NCI-H2029 treated with DMSO at 0.1 percent for 48 hours (cell line): ENCODE measurements at places on chromosomes 4 and X.
A peak's percentile ranks its signal among the peaks of the same experiment; 100 is the strongest.

DNA sequence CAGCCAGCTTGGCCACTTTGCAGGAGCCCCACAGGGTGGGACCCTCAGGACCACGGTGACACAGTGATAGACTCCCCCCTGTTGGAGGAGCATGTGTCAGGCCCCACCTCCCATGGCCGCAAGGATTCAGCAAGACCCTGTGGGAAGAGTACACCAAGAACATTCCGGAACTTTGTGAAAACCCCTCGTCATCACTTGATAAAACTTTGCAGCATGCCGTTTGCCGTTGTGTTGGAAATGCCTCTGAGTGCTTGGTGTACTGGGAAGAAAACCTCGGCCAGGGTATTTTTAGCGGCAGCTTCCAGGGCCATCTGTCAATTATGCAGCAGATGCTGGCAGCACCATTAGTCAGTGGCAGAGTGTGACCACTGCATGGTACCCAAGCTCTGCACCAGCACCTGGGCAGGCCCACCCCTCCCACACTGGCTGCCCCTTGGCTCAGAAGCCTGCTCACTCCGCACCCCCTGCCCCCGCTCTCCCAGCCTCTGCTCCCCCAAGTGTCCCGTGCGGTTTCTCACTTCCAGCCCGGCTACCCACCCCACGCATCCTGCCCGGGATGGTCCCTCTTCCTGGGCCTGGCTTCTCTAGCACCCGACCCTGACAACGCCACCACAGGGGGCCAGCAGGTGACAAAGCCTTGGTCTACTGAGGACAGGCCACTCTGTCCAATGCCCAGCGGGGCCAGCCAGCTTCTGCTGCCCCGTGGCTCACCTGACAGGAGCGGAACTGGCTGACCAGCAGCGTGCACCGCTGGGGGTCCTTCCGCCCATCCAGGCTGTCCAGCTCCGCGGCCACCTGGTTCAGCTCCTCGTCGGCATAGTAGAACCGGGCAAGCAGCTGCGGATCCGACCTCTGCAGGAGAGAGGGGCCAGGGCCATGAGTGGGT, 65.0 kb downstream of the ZFYVE28 start:
- DNase-seq = no peak

- DNase-seq = peak; percentile 50
These were observed at the start of gene DCK for GRCh38 chr4:70993181-70994068. TSS of gene DCK (plus strand) at chr4:70993649. CDS start at chr4:70993836, 187 bp downstream.

GRCh38 chr4:150385606-150386005, 196.3 kb upstream of the MAB21L2 start:
- peak; percentile 15 for DNase-seq

- no peak for DNase-seq
These were observed 12.7 kb upstream of the ABLIM2 start for GRCh38 chr4:8171266-8171665.

DNA sequence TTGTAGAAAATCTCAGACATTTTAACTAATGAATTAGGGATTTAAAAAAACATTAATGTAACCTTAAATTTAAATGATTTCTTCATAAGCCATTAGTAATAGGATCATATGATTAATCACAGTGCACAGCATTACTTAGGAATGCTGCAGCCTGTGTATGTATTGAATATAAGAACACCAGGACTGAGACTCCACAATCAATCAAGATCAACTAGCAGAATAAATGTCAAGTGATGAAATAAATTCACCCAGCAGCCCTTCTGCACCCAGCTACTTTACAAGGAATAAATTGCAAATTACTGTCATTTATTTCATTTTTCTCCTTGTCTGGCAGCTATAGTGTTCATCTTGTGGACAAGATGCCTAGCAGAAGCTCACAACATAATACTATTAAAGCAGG, 46.5 kb downstream of the NEIL3 start:
- no peak for DNase-seq

GRCh38 chr4:56686537-56687231, 5.6 kb upstream of the HOPX start:
- DNase-seq = no peak

DNA sequence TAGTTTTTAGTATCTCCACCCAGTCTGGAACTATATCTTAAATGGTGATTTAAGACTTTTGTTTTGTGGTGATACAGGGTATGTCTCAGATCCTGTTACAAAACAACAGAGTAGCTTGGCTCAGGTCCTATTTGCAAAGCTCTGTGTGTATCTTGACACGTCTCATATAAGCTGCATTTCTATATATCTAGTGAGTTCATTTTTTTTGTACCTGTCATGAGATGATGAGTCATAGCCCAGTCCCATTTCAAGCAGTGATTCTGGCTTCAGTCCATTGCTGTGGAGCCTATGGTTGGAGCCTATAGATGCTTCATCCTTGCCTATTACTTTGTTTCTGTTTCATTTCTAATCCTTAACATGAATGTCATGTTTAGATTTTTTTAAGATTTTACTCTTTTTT, 23.0 kb downstream of the GRXCR1 start:
- no peak for DNase-seq

GRCh38 chr4:108168671-108169523, at the start of gene LEF1:
TSS of gene LEF1 (minus strand) at chr4:108168932. CDS start at chr4:108167767, 1,165 bp downstream.
- DNase-seq = no peak

DNA sequence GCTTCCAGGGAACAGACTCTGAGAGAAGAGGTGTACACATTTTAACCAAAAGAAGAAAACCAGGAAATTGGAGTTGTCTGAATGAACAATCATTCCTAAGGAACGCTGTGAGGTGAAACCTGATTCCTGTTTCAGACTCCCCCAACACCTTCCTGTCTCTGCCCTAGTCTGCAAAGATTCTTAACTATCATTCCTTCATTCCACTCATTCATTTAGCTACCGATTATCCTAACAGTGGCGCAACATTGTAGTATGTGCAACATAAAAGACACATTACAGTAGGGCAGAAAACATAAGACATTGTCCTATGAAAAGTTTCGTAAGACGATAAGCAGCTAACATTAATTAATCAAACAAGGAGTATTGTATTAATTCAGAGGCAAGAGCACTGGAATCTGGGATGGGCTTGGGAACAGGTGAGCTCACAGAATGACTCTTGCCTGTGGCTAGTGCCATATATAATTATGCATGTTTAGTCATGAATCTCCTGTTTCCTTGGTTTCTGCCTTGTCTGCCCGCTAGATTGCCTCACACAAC, 23.8 kb upstream of the ADH7 start:
- DNase-seq = no peak

GRCh38 chr4:16140879-16141249, 57.0 kb upstream of the PROM1 start:
- peak; percentile 71 for DNase-seq

- DNase-seq = no peak
These were observed 9.8 kb upstream of the TIGD2 start for GRCh38 chr4:89101256-89102161.

DNA sequence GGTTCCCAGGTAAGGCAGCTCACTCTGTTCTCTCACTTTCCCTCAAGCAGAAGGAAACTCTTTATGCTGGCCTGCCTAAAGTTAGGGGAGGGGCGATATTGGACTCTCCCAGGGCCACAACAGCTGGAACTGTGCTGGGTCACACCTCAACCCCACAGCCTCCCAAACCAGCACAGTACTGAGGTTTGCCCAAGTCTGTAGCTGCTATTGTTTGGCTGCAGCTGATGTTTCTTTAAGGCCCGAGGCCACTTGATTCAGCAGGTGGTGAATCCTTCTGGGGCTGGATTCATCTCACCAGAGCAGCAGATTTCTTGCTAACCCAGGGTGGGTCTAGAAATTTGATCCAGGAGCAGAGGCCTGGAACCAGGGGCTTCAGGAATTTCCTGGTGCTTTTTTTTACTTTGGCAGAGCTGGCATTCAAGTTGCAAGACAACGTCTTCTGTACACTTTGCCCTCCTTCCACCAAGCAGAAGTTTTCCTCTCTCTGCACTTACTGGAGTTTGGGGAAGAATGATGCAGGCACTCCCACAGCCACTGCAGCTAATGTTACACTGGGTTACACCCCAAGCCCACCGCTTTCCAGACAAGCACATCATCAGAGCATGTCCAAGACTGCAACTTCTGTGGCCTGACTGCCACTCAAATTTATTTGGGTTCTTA, 544.7 kb upstream of the NDST4 start:
- DNase-seq = no peak

DNA sequence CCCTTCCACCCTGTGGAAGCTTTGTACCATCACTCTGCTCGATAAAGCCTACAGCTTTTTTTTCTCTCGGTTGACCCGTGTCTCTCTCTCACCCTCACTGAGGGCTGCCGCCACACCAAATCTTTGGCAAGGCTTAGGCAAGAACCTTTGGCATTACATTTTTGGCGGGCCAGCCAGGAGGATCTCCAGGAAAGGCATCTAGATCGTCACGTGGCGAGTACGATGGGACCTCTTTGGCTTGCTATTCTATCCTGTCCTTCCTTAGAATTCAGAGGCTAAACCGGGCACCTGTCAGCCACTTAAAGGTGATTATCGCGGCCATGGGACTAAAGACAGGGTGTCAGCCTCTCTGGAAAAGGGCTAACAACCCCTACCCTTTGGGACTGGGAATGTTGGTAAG, 96.2 kb downstream of the UGT2B28 start:
- no peak for DNase-seq

DNA sequence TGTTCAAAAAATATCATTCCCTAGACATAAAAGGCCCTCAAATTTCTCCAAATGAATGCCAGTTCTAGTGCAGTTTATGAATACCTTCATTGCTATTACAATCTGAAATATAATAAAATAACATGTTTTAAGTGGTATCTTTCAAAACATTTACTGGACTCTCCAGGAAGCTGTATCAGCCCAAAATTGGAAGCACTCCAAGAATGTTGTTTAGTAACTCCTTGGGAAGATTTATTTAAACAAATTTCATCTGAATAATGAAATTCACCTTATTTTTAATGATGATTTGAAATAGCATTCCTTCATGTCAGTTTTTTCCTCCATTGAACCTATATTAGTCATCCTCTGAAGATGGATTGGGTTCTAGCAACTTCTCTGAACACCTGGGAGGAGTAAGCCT, 217.2 kb upstream of the PCDH18 start:
- DNase-seq = no peak

DNA sequence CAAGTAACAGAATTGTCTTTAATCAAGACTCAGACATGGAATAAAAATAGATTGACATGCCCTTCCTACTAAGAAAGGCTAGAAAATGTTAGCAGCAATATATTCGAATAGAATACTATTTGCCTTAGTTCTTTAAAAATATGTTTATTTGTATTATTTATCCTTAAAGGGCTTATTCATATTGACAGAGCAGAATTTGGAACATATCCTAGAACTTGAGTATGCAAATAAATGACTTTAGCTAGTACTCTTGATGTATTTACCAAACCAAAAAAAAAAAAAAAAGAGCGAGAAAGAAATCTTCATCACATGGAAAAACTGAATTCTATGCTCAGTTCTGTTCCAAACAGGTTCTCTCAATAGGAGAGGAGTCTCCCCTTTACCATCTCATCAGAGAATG, 68.9 kb upstream of the PPARGC1A start:
- DNase-seq = peak; percentile 15

DNA sequence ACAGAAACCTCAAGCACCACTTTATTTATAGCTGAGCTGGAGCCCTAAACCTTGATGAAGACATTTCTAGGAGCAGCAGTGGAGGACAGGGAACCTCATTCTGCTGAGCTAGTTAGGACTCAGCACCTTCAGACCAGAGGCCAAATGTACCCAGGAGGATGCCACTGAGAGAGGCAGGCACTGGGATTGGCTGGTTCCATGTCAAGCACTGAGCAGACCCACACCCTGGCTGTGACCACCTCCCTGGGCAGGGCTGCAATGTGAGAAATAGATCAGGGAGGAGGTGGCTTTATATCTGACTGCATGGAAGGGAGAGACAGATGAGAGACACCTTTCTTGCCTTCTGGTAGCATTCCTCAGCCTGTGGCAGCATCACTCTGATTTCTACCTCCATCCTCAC, 304.6 kb downstream of the STK32B start:
- DNase-seq = no peak

GRCh38 chr4:95728145-95728544, 111.7 kb upstream of the PDHA2 start:
- DNase-seq = no peak

DNA sequence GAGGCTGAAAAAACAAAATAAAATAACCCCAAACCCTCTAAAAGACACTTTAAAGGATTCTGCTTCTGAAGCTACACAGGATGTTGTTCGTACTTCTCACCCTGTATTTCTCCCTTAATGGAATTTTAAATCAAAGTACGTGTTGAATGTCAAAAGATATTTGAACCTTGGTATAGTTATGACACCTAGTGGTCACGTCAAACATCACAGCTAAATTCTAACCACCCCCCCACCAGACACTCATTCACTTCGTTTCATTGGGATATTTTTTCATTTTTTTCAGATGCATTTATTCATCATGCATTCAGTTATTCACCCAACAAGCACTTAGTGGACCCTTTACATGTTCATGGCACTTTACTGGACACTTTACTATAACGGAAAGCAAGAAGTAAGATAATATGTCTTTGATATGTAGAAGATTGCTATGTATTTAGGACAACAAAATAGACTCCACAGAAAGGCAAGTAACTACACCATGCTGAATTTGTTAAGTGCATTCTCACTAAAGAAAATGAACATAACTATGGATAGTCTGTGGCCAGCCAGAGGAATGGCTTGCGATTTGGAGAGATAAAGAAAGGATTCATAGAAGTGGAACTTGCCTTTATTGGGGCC, 62.5 kb upstream of the GPR174 start:
- no peak for DNase-seq

DNA sequence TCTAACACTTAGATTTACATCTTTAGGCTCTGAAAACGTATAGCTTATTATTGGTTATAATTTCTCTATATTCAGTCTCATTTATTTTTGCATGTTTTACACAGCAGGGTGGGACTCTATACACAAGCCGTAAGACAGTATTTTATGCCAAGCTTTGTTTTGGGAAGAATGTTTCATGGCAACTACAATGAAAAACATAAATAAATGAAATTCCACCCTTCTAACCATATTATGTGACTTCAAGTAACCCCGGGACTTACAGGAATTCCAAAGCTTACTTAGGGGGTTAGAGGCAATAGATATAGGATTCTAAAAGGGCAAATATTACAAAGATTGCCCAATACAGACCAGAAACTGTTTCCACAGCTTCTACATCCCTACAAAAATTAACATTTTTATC, 370.9 kb downstream of the PRR32 start:
- DNase-seq = no peak

- DNase-seq = peak; percentile 22
These were observed 102.6 kb downstream of the FHDC1 start for GRCh38 chr4:153038623-153039311.

DNA sequence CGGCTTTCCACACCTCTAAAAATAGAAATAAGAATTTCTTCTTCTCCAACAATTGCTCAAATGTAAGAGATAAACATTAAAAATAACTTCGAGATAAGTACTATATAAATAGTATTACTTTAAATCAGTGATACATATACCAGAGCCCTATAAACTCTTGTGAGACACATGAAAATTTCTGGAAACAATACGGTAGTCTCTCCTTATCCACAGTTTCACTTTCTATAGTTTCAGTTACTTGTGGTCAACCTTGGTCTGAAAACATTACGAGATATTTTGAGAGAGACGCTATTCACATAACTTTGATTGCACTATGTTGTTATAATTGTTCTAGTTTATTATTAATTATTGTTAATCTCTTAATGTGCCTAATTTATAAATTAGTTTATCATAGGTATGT, 101.5 kb upstream of the CXXC4 start:
- DNase-seq = no peak
